ENCODE measurements at places on chromosomes 2 and 18.

DNA sequence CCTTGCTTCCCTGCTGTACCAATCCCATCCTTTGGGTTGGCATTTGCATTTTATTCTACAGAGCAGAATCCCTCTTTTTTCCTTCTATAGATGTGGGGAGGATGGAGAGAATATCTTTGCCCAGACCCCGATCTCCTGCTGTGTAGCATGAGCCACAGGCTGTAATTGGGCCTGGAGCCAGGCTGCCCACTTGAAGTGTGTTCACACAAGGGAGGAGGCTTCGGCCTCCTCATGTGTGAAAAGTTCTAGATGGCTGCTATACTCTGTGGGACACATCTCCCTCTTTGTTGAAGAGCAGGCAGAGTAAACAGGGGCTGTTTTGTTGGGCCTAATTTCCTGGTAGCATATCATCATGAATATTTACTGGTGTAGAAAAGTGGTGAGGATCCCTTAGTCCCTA, 126.3 kb downstream of the XRCC5 start:
- no peak for DNase-seq

GRCh38 chr18:57837917-57838548, 34.9 kb upstream of the ATP8B1 start:
- no peak for DNase-seq

DNA sequence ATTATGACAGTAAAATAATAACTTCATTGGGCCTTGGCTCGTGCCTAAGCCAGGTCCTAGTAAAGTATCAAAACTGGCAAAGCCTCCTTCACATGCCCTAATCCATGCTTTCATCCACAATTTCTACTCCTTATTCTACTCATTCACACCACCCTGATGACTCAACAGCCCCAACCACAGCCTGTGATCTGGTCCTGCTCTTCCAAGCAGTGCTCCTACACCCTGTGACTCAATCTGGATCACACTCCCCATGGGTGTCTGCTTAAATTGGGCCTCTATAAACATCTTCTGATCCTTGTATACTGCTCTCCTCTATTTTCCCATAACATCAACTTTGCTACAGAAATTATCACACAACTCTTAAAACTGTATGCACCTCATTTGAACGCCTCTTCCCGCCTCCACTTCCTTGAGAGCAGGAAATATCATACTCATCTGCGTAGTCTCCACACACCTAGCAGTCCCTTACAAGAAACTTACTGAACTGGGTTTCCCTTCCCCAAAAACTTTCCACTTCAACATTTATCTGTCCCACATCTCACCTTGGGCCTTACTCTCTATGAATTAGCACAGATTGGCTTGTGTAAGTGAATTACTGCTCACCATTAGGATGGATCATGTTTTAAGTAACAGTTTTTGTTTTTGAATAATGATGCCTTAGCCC, 15.9 kb downstream of the GTF3C3 start:
- DNase-seq = no peak

DNA sequence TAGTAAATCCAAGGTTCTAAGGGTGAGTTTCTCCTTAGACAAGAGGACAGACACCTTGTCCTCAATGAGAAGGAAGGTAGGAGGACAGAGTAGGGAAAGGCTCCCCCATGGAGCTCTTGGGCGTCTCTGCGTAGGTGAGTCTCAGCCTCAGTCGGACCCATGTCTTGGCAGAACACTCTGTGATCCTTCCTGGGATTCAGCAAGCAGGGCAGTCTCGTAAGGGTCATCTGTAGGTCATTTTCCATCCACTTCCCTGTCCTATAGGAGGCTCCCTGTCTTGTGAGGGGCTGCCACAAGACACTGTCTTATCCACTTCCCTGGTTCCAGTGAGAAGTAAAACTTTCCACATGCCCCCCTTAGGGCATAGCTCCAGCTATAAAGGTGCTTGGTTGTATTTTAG, 122.6 kb upstream of the TWIST2 start:
- DNase-seq = no peak

DNA sequence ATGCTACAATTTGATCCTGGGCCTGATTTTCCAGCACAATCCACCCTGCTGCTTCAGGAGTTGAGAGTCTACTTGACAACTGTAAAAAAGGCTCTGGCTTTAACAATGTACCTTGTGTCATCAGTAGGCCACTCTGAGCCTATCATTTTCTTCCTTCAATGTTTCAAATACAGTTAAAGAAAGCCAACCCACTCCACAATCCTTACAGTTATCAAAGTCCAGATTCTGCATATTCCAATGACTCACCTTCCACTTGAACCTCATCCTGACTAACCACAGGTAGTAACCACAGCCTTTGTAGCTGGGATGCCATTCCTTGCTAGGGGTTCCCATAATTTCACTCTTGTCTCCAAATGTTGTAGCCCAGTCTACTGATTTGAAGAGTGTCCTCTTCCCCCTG, 35.5 kb upstream of the AQP4 start:
- no peak for DNase-seq

All from skin of body (tissue), 3 donors.